ENCODE measurements at places on chromosomes 2 and 18.

DNA sequence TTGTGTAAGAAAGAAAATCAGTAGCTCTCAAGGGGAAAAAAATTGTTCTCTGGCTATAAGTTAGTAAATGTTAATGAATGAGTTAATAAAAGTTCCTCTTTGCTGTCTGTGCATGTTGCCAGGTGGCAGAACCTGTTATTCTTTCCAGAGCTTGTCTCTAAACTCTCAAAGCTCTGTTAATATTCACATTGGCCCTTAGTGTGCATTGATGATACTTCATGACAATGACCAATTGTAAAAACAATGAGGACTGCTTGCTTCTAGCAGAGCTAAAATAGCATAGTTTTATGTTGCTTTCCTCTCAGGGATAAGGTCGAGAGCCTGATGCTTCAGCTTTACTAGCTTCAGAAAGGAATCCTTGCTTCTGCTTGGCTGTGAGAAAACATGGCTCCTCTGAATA, 91.5 kb downstream of the RAD51AP2 start:
- no peak for DNase-seq

DNA sequence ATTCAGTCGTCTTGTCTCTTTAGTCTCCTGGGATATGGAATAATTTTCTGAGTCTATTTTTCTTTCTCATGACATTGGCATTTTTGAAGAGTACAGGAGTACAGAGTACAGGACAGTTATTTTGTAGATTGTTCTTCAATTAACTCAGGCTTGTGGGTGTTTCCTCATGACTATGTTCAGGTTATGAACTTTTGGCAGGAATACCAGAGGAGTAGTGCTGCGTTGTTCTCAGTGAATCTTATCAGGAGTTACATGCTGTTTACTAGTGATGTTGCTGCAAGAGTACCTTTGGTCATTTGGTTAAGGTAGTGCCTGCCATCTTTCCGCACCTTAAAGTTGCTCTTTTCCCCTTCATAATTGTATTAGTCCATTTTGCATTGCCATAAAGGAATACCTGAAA, 41.3 kb upstream of the AGFG1 start:
- DNase-seq = no peak

DNA sequence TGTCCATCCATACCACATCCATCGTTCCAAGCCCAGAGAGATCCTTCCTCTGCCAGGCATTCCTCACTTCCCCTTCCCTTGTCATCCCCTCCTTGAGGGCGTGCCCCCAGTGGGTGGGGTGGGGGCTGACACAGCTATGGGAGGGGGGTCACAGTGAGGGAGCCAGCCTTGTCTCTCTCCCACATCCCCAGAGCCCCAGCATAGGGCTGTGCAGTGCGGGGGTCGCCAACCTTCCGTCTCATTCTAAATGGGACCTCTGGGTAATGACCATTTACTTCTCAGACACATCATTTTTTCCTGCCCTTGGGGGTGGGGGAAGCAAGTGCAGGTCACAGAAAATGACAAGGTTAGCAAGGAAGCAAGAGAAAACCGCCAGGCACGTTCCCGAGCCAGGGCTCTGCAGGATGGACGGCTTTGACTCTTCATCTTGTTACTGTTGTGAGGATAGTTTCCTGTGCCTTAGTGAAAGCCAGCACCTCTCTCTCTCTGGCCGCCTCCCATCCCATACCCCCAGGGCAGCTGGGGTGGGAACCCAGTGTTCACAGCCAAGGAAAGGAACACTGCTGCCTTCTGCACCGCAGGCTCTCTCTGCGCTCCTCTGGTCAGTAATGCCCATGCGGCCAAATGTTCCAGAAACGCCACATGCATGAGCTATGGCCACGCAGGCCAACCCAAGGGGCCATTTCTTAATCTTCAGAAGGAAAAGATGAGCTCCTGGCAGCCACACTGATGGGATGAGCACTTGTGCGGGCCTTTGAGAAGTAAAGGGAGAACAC, 22.7 kb upstream of the OTOS start:
- no peak for DNase-seq

DNA sequence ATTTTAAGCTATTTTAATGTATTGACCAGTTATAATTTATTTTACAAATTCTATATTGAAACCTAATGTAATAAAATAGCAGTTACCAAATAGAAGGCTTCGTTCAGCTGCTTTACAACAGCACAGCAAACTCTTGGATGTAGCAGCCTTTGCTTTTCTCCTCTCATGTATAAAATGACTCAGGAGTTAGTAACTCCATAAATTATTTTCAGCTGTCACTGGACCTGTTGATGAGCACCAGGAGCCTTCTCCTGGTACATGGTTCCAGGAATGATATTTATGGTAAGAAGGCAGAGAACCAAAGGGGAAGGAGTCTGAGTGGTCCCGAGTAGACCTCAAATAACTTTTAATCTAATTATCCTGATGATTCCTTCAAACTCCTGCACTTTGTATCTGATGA, 256.4 kb upstream of the NETO1 start:
- no peak for DNase-seq
